ENCODE measurements at places on chromosomes 1 and 21.

- DNase-seq: no peak
- H3K36me3 ChIP-seq: no peaks in the 10 kb centered on the region
- H3K4me1 ChIP-seq: no peaks in the 10 kb centered on the region
- H3K27ac ChIP-seq: no peak overlapping the region
- no peaks in the 10 kb centered on the region for H3K27me3 ChIP-seq
Observed at GRCh38 chr1:198449727-198450433, 90.6 kb downstream of the ATP6V1G3 start.

- no peak overlapping the region for H3K27ac ChIP-seq
- no peak overlapping the region for H3K4me3 ChIP-seq
- no peak for DNase-seq
- H3K27me3 ChIP-seq: no peaks in the 10 kb centered on the region
- no peaks in the 10 kb centered on the region for H3K36me3 ChIP-seq
- H3K4me1 ChIP-seq: no peaks in the 10 kb centered on the region
Observed at GRCh38 chr1:14689996-14690615, 91.6 kb downstream of the KAZN start.

- H3K4me3 ChIP-seq: no peak overlapping the region
- H3K27me3 ChIP-seq: no peaks in the 10 kb centered on the region
- no peak for DNase-seq
- H3K27ac ChIP-seq: no peak overlapping the region
Observed at GRCh38 chr1:194862129-194862528, 1675.7 kb upstream of the B3GALT2 start.

GRCh38 chr1:119771770-119772169 is 3.1 kb upstream of the HMGCS2 start:
- no peaks in the 10 kb centered on the region for H3K36me3 ChIP-seq
- H3K27ac ChIP-seq: no peak overlapping the region
- no peak overlapping the region for H3K4me3 ChIP-seq
- DNase-seq: no peak
- no peaks in the 10 kb centered on the region for H3K4me1 ChIP-seq

- H3K27ac ChIP-seq: no peak overlapping the region
- H3K4me1 ChIP-seq: no peaks in the 10 kb centered on the region
- H3K4me3 ChIP-seq: no peak overlapping the region
Observed at GRCh38 chr1:10761503-10762152, 34.8 kb downstream of the CASZ1 start.

DNA sequence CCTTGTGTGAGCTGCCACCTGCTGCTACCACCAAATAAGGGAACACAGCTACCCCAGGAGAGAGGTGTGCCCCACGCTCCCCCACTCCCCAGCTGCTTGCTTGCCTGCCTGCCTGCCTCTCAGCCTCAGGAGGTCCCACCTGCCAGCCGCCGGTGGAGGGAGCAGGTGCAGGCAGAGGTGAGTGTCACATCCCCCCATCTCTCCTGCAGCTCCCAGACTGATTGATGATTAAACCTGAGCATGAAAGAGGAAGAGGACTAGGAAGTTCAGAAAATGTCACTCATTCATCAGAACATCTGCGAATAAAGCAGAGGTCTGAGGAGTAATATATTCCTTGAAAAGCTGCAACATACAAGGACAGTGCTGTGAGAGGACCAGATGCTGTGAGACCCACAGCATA is 58.6 kb upstream of the HIVEP3 start:
- H3K27ac ChIP-seq: no peak overlapping the region
- no peak overlapping the region for H3K4me3 ChIP-seq
- DNase-seq: no peak

- no peak overlapping the region for H3K4me3 ChIP-seq
- H3K4me1 ChIP-seq: no peaks in the 10 kb centered on the region
- H3K27me3 ChIP-seq: no peaks in the 10 kb centered on the region
Observed at GRCh38 chr1:238439511-238439910, 548.8 kb upstream of the ZP4 start.

DNA sequence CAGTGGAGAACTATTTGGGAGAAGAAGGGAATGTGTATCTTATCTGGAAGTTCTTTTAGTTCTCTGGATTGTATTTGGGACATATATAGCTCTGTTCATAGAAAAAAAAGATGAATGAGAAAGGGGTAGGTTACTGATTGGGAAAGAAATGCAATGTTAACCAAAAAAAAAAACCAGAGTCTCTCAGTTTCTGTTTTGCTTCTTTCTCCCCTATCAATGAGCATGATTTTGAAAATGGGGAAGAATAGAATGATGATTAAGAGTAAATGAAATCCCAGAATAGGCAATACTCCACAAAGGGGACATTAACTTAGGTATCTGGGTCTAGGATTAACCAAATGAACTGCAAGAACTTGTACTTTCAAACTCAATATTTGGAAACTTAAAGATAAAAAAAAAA is 92.9 kb downstream of the RHOU start:
- H3K4me3 ChIP-seq: no peak overlapping the region
- H3K4me1 ChIP-seq: peaks cover 7% of the 10 kb centered on the region
- DNase-seq: no peak
- H3K27me3 ChIP-seq: no peaks in the 10 kb centered on the region

DNA sequence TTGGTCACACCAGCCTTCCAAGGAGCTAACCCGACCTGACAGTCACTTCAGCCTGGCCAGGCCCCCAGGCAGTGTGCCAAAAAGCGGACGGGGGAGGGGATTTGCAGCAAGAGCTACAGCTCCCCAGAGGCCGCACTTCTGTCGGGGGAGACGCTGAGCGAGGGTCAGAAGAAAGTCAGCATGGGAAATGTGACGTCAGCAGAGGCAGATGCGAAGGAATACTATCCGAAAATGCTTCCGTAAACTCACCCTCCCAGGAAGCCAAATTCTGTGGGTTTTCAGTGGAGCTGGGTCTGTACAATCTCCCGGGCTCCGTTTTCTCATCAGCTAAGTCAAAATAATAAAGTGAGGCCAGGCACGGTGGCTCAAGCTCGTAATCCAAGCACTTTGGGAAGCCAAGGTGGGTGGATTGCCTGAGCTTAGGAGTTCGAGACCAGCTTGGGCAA is 28.5 kb upstream of the ECE1 start:
- H3K36me3 ChIP-seq: peaks cover 14% of the 10 kb centered on the region
- no peaks in the 10 kb centered on the region for H3K27me3 ChIP-seq
- no peak overlapping the region for H3K27ac ChIP-seq
- no peak overlapping the region for H3K4me3 ChIP-seq
- DNase-seq: no peak

DNA sequence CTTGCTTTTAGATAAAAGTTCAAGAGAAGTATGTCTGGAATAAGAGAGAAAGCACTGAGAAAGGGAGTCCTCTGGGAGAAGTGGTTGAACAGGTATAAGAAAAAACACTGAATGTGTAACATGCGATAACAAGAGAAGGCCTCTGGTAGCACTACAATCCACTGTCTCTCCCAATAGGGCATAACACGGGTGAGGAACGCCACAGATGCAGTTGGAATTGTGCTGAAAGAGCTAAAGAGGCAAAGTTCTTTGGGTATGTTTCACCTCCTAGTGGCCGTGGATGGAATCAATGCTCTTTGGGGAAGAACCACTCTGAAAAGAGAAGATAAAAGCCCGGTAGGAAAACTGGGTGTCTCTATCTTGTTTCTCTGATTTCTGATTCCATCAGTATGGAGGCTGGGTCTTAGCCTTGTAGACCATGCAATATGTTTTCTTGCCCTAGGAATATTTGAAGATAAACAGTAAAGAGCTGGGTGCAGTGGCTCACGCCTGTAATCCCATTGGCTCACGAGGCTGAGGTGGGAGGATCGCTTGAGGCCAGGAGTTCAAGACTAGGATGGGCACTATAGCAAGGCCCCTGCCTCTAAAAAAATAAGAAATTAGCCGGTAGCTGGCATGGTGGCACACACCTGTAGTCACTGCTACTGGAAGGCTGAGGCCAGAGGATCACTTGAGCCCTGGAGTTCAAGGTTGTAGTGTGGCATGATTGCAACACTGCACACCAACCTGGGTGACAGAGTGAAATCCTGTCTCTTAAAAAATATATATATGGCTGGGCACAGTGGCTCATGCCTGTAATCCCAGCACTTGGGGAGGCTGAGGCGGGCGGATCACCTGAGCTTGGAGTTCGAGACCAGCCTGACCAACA is 40.4 kb downstream of the DAP3 start:
- no peak overlapping the region for H3K4me3 ChIP-seq
- no peak for DNase-seq

DNA sequence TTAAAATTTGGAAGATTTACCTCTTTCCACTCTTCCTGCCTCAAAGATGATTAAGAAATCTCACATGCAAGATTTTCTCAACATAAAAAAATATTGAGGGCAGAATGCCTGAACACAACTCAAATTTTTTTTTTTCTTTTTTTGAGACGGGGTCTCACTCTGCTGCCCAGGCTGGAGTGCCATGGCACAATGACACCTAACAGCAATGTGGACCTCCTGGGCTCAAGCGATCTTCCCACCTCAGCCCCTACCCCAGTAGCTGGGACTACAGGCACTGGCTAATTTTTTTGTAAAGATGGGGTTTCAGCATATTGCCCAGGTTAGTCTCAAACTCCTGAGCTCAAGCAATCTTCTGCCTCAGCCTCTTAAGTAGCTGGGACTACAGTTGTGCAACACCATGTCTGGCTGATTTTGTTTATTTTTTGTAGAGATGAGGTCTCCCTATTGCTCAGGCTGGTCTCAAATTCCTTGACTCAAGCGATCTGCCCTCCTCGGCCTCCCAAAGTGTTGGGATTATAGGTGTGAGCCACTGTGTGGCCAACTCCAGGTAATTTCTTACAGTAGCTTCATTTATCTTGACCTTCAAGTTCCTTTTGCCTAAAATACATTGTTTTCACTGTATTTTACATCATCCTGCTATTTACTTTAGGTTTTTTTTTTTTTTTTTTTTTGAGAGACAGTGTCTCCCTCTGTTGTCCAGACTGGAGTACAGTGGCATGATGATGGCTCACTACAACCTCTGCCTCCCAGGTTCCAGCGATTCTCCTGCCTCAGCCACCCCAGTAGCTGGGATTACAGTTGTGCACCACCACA is 10.4 kb downstream of the NUCKS1 start:
- H3K4me3 ChIP-seq: no peak overlapping the region
- H3K27me3 ChIP-seq: no peaks in the 10 kb centered on the region
- no peaks in the 10 kb centered on the region for H3K36me3 ChIP-seq
- no peaks in the 10 kb centered on the region for H3K4me1 ChIP-seq
- DNase-seq: no peak

GRCh38 chr21:27363719-27364477 is 397.0 kb upstream of the ADAMTS5 start:
- no peaks in the 10 kb centered on the region for H3K36me3 ChIP-seq
- no peaks in the 10 kb centered on the region for H3K27me3 ChIP-seq
- no peak overlapping the region for H3K27ac ChIP-seq
- DNase-seq: no peak
- no peaks in the 10 kb centered on the region for H3K4me1 ChIP-seq
- H3K4me3 ChIP-seq: no peak overlapping the region

DNA sequence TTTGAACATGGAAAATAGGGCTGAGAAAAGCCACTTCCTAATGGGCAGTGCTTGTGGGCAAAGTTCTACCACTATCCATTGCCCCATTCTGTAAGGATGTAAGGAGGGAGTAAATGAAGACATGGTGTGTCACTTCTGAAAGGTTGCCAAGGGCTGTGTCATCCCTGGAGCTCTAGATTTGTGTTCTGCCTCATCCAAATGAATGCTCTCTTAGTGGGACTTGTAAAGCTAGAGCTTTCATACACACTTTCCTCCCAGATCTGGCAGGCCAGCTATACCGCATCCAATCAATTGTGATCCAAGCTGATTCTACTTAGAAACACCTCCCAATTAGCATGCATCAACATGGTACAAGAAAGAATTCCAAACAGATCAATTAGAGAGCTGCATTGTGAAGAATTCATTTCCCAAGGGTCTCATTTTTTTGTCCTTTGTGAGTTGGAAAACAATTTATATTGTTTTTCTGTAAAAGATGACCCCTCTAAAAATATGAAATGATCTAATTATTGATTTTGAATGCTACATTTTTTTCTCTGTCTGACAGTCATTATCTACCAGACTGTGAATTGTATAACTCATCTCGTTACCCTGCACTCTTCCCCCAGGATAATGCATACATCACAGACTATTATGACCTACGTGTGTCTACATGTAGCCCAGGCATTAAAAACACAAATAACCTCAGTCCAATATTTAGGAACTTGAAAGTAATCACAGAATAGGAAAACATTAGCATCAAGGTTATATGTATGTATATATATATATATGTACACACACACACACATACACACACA is 117.1 kb upstream of the DUSP10 start:
- H3K27me3 ChIP-seq: no peaks in the 10 kb centered on the region
- H3K36me3 ChIP-seq: no peaks in the 10 kb centered on the region
- no peaks in the 10 kb centered on the region for H3K4me1 ChIP-seq
- H3K27ac ChIP-seq: no peak overlapping the region
- DNase-seq: no peak

DNA sequence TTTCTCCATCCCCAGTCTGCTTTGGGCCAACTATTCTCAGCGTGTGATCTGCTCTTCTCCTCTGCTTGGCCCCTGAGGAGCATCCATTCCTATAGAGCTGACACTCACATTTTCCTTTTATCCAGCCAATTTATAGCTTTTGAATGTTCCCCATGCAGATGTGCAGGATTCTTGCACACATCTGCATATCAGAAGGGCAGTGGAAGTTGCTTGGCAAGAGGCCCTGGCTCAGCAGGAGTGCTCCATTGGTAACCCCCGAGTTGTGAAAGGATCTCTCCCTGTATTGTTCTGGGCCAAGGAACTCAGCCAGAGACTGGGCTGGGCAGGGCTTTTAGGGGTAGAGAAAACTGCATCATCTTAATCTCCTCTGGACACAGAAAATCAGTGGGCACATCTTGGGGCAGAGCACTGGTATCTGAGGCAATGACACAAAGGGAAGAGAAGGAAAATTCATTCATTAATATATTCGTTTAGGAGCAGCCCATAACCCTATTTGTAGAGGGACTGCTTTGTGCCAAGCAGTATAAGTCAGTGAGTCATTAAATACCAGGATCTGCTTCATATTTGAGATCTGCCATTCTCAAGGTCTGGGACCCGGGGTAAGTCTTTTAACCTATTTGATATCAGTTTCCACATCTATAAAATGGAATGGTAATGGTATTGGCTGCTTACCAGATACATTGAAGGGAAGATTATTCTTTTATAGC is 31.0 kb upstream of the BEND5 start:
- no peaks in the 10 kb centered on the region for H3K36me3 ChIP-seq
- no peaks in the 10 kb centered on the region for H3K4me1 ChIP-seq
- H3K27ac ChIP-seq: no peak overlapping the region
- H3K4me3 ChIP-seq: no peak overlapping the region

GRCh38 chr1:190940951-190941350 is 463.3 kb upstream of the BRINP3 start:
- H3K36me3 ChIP-seq: no peaks in the 10 kb centered on the region
- no peaks in the 10 kb centered on the region for H3K4me1 ChIP-seq
- H3K27ac ChIP-seq: no peak overlapping the region
- no peak overlapping the region for H3K4me3 ChIP-seq
- H3K27me3 ChIP-seq: no peaks in the 10 kb centered on the region
- no peak for DNase-seq

- no peaks in the 10 kb centered on the region for H3K4me1 ChIP-seq
- no peak overlapping the region for H3K27ac ChIP-seq
- DNase-seq: no peak
Observed at GRCh38 chr1:45895406-45895805, 92.0 kb downstream of the MAST2 start.
